A673 (cell line): ENCODE measurements at places on chromosomes 6 and 20. TPM values are rescaled to one million over a fixed set of nuclear protein-coding genes. Genes with fewer than 3 reads are reported as not detected.

The COMMD7 gene
- total RNA-seq = 20.0 and 23.5 TPM in 2 replicates

GRCh38 chr6:151609146-151609902, 115.5 kb downstream of the CCDC170 start:
- DNase-seq = peak; percentile 39

DNA sequence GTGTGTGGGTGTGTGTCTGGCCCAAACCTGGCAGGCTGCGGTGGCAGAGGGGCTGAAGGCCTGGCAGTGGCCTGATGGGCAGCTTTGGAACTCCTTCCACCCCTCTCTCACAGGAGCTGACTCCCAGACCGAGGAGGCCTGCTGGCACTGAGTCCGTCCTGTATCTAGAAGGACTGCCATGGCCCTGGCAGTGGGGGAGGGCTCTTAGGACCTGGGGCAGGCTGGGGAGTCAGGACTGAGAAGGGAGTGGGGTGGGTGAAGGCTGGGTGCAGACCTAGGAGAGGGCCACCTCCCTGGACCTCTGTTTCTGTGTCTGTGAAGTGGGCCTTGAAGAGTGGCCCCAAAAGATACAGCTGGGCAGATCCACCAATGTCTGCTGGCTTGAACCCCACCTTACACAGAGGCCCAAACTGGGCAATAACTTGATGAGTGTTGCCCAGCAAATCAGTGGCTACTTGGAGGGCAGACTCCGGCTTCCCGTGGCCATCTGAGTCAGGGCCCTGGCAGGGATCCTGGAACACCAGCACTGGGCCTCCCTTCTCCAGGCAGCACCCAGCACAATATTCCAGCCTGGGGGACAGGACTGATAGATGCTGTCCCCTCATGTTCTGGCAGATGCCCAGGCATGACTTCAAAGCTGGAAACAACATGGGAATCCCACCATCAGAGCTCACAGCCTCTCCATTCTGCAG, 46.7 kb upstream of the BLCAP start:
- no peak for DNase-seq

The FOXS1 gene
- not detected in 2 replicates for total RNA-seq

GRCh38 chr6:170096191-170096802, 194.6 kb downstream of the DLL1 start:
- no peak for DNase-seq
